ENCODE measurements at places on chromosomes 16 and 17. TPM values are rescaled to one million over a fixed set of nuclear protein-coding genes. Genes with fewer than 3 reads are reported as not detected.

Gene ITGAL
- 1.3 TPM for total RNA-seq

Gene C16orf89
- total RNA-seq = 17.1 TPM

Gene PRAC2
- total RNA-seq = not detected

Gene AKAP1
- 24.4 TPM for total RNA-seq

Gene POLR2C
- total RNA-seq = 34.9 TPM

Gene C16orf82
- not detected for total RNA-seq

Gene KRT39
- total RNA-seq = not detected

Gene TEX14
- total RNA-seq = 0.26 TPM

Gene CTNS
- total RNA-seq = 15.8 TPM

Gene TLCD3A
- 3.6 TPM for total RNA-seq

Gene C17orf100
- total RNA-seq = 6.2 TPM

Gene AATF
- total RNA-seq = 28.3 TPM

Gene UBE2O
- total RNA-seq = 17.1 TPM

Gene SECTM1
- 5.4 TPM for total RNA-seq

Gene ARHGAP44
- total RNA-seq = 5.7 TPM

Gene FBXO39
- total RNA-seq = not detected

Gene KRT33B
- total RNA-seq = not detected

Gene SLC9A5
- total RNA-seq = 0.26 TPM

Gene MYH11
- total RNA-seq = 14.2 TPM
